Right lung (tissue), 10 donors: ENCODE measurements at places on chromosomes 7 and 10. TPM values are rescaled to one million over a fixed set of nuclear protein-coding genes. Genes with fewer than 3 reads are reported as not detected.

DNA sequence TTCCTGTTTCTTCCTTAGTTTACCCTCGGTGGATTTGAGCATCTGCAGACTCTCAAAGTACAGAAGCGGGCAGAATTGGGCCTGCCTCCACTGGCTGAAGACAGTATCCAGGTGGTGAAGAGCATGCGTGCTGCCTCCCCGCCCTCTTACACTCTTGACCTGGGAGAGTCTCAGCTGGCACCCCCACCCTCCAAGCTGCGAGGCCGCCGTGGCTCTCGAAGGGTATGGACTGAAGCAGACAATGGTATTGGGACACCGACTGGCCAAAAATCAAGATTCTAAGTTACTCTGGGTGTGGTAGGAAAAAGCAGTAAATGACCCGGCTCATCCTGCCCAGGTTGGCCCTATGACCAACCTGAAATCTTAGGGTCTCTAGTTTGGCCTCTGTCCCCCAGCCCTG is 22.2 kb downstream of the STRIP2 start:
- no peak for DNase-seq

- no peak for DNase-seq
These were observed 2.4 kb upstream of the CCDC6 start for GRCh38 chr10:59908808-59909143.

DNA sequence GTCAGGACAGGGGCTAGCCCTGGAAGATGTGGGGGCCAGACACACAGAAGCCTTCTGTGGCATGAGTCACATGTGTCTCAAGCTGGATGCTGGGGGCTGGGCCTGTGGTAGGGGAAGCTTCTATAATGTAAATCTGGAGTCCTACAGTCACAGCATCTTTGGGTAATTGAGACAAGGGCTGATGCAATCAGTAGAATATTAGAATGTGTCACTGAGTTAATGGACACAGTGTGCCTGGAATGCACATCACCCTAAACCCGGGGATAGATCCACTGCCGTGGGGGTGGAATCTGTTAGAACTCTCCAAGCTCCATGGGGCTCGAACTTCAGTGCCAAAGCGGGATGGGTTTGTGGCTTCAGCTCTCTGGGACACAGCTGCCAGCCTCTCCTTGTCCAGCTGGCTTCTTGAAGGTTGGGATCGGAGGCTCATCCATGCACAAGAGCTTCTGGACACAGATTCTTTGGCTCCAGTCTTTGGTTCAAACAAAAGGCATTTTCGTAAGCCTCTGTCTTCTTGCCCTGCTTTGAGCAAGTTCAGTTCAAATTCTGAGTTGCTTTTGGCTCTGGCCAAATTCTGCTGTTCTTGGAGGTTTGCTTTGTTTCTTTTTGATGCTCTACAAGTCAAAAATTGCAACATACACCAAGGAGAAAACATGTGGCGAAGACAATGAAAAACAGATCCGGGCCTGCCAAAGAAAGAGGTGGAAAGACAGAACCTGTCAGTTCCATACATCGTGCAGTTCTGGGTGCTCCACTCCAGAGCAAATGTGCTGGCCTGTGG is 194.8 kb upstream of the ZNF32 start:
- DNase-seq, result no peak

DNA sequence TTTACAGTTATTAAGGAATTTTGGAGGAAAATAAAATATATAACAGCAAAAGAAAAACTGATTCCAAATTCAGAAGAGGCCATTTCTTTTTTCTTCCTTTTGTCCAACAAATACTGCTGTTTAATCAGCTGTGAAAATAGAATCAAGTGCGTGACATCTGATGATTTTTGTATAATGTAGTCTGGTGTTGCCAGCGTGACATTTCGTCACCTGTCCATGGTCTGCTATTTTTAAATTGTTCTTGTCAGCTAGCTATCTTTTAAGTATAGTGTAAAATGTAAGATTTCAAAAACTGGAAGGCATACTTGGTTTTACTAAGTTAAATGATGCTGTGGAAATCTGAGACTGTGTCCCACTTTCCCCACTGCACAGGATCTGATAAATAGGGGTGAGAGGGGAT is 105.9 kb downstream of the CPEB3 start:
- no peak for DNase-seq

GRCh38 chr10:110209454-110209925 is 2.1 kb downstream of the MXI1 start:
- peak; percentile 54 for DNase-seq

GRCh38 chr10:122051609-122052385 is 62.8 kb downstream of the TACC2 start:
- DNase-seq, result peak; percentile 50

DNA sequence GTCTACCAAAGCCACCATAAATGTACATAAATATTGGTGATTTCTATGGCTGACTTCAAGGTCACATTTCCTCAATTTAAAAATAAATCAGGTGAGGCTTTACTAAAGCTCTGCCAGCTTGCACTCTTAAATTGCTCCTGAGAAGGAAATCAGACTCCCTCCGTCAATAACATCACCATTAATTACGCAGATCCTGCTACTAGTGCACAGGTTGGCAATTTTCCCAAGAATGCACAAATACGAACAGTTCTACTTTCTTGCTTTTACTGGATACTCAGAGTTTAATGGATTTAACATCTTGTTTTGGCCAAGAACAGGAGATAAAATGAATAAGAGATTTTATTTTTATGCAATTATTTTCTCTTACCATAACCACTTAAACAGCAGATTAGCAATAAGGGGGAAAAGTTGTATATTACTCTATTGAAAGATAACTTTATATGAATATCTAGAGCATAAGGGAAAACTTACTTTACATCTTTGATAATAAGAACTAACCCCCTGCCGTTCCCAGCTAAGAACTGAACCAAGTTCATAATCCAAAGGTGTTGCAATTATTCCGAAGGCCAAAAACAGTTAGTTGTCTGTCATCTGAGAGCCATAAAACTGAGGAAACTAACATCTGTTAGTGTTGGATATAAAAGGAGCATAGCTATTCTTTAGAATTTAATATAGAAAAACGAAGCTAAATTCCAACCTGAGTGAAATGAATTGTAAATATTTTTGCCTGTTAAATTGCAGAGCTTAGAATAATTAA is 140.5 kb downstream of the TWIST1 start:
- no peak for DNase-seq

DNA sequence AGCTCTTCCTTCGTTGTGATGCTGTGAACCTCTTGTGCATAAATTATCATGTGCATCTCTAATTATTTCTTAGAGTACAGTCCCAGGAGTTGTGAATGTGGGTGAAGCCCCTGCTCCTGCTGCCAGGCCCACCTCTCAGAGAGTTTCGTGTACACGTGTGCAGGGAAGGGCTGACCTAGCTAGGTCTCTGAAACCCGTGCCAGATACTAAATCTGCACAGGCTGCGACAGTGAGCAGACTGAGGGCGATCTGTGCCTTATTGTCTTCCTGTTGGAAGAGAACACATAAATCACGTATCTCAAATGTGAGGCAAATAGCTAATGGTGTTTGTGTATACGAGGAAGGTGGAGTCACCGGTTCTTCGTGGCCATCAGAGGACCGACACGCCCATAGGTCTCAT is 71.8 kb upstream of the DNAJB6 start:
- no peak for DNase-seq

The SPDYE2 gene
- polyA plus RNA-seq, result 9.7 TPM

DNA sequence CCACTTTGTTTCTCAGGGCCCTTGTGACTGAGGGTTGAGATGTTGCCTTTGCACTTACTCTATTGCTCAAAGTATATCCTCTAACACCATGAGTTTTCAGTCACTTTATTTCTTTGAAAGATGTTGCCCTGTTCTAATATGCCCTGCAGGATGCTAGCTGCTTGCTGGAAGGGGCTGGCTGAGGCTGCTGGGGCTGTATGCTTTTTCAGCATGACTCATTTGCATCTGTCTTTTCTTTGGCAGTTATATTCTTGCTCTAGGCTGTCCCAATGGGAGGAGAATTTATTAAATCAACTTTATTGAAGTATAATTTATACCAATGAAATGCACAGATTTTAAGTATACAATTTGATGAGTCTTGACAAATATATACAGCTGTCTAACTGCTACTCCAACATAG is 157.7 kb downstream of the PLPP4 start:
- no peak for DNase-seq

The FOXK1 gene
- polyA plus RNA-seq, result 10.3 TPM

DNA sequence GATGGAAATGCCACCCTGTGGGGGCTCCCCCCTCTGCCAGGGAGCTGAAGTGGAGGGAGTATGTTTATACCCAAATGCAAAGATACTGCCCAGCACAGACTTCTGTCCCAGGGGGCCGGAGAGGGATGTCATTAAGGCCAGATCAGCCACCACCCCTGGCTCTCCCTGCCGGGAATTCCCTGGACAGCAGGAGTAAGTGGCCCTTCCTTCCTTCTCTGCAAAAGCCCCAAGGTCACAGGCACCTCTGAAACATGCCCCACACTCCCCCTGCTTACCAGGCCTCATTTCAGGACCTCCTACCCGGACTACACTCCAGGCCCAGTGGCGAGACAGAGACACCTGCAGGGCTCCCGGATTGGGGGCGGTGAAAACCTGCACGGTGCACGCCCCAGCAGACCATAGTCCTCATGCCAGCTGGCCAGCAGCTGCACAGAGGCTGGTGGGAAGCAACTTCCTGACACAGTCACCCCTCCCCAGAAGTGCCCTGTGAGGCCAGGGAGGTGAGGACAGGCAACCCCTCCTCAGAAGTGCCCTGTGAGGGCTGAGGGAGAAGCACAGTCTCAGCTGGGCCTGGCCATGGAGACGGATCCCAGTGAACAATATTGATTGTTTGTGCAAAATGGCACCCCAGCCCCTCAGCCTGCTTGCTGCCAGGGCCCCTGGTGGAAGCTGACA is 33.0 kb upstream of the RET start:
- DNase-seq, result no peak

GRCh38 chr10:18450298-18450697 is 201.1 kb downstream of the NSUN6 start:
- DNase-seq, result no peak

DNA sequence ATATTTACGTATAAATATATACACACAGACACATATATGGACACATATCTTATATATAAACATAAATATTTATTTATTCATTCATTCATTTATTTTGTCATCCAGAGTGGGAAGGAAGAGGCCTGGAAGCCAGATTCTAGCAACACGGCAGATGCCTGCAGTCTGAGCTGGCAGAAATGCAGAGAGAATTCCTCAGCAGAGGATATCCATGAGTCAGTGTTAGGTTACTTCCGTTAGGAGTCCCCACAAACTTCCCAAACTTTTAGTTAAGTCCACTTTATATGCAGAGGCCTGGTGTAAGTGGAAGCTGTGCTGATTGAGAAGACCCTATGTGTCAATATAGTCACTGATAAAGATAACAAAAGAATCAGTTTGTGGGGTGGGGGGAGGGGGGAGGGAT is 89.6 kb downstream of the PPP1R17 start:
- DNase-seq, result no peak

GRCh38 chr10:13047529-13048206 is 46.2 kb upstream of the CCDC3 start:
- no peak for DNase-seq

DNA sequence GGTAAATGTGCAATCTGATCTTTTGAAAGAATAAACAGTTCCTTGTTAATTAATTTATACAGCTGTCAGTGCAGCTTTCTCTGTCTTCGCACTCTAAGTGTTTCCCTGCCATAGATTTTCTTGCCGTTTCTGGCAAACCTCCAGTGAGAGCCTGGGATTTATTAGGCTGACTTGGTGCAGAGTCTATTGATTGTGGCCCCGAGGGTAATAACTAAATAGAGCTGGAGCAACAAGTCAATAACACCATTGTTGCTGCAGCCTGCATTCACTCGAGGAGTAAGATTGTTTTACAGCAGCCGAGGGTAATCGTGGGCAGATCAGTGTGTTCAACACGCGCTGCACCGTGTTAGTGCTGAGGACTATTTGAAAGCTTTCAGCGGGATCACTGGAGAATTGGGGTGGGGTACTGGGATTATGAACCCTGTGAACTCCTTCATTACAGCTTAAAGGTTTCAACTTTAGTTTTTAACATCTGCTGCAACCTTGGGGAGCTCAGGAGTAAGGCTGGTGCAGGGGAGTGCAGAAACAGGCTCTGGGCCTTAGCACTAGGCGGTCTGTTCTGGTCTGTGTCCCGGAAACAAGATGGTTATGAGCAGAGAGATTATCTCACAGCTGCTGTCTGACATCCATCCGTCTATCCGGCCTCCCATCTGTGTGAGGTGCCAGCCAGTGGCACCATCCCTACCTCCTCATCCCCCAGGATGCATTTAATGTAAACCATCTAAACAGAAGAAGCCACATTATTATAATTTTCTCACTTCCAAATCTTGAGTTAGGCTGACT is 174.0 kb upstream of the TCF7L2 start:
- no peak for DNase-seq
